HCEC 1CT (cell line): ENCODE measurements at places on chromosomes 3 and 15.

DNA sequence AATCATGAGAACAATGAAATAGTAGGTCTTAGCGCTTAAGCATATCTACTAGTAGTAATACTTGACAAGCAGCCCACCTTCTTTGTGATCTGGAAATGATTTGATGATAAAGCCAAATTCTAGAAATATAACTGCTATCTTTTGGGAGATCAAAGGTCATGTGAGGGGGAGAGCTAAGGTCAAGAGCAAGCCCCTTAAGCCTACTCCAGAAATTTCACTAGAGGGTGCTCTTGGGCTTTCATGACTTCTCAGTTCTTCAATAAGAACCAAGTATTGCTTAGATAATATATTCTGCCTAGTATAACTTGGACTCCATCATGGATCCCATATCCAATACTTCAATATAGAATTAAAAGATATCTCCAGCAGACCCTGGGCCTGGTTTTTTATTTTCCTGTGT, 319.6 kb downstream of the ZBTB20 start:
- peak; percentile 53 for DNase-seq

DNA sequence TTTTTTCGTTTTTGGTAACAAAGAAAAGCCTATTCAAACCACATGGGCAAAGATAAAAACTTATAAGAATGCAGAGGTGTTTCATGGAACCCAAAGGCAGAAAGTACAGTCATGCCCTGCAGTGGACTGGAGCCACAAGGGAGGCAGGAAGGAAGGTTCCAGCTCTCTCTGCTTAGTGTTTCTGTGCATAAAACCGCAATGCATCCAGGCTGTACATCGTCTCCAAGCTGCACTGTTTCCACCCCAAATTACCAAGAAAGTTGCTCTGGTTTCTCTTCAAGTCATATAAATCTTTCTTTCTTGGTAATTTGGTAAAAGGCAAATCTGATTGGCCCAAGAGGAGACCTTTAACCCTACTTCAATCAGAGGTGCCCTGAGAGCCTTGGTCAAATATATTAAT, 15.8 kb downstream of the TRAT1 start:
- DNase-seq: no peak

GRCh38 chr3:32109256-32109655, 2.8 kb downstream of the GPD1L start:
- DNase-seq: no peak

- peak; percentile 60 for DNase-seq
Observed at GRCh38 chr15:49145651-49146609, 9.5 kb downstream of the COPS2 start.

DNA sequence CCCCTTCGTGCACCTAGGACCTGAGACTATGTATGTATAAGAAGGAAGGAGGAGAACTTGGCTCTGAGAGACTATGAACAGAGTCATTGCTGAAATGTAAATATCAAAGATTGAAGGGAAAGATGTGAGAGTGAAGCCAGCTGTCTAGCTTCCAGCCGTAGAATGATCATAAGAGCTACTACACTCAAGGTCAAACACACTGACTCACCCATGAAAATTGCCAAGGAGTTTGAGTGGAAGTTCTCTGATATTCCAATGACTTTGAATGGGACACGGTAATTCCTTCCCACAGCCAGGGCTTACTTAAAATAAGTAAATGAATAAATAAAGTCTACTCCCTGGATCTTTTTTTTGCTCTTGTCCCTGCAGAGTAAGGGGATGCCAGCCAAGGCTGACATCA, 398.9 kb upstream of the TPRG1 start:
- DNase-seq: peak; percentile 91

GRCh38 chr15:95712785-95713184, 617.7 kb upstream of the NR2F2 start:
- peak; percentile 70 for DNase-seq

DNA sequence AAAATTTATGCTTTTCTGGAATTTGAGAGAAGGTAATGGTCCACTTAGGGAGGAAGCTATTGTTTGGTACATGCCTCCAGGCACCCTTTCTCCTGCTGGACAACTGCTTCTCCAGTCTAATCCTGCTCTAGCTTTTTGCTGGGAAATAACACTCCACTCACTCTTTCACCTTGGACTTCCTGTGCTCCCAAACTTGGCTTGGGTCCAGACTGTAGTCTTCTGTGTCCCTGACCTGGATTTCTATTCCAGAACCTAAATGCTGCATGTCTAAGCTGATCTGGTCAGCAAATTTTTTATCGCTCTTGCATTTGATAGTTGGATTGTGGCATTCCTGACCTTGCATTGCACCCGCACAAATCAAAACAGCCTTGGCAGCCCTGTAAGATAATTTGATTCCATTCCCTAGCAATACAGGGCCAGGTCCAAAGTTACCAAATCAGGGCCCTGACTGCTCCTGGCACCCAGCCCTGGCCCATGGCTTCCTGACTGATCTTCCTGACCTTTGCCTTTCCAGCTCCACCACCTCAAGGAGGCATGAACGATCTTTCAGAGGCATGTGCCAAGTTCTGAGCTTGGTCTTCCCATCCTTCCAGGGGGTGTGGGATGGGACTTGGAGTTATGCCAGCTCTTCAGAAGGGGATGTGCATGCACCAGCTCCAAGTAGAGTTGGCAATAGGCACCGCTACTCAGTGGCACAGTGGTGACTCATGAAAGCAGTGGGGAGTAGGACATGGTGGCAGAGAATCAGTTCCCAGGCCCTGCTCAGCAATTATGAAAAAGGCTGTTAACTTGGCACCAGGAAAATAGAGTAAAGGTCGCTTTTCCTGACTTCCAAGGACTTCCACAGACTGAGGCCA, 43.9 kb upstream of the GOLGA8J start:
- no peak for DNase-seq

DNA sequence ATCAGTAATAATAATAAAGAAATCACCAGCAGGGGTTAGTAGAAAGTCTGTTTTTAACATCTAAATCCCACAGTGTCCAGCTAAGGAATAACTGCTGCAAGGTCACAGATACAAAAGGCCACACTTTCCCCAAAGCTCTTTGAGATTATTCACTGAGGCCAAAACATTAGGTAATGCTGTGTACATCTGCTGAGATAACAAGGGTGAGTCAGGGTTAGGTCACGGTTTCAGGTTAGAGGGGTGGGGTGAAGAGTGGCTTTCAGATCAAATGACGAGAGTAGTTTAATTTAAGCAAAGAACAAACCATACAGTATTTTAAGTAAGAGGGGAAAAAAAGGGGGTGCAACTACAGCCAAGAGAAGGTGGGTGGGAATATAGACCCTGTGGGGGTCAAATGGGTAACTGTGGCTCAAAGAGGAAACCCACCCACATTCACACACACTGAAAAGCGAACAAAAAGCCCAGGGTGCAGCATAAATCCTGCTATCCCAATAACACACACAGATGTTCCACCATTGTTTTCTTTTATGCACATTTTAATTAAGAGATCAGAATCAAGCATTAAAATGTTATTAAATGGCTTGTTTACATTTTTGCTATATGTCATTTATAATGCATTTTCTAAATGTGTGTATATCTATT, 412.9 kb downstream of the TIGIT start:
- DNase-seq: peak; percentile 62

GRCh38 chr3:159845737-159846136, 142.9 kb upstream of the IL12A start:
- DNase-seq: no peak

- no peak for DNase-seq
Observed at GRCh38 chr15:43111354-43111753, 5.5 kb upstream of the UBR1 start.

DNA sequence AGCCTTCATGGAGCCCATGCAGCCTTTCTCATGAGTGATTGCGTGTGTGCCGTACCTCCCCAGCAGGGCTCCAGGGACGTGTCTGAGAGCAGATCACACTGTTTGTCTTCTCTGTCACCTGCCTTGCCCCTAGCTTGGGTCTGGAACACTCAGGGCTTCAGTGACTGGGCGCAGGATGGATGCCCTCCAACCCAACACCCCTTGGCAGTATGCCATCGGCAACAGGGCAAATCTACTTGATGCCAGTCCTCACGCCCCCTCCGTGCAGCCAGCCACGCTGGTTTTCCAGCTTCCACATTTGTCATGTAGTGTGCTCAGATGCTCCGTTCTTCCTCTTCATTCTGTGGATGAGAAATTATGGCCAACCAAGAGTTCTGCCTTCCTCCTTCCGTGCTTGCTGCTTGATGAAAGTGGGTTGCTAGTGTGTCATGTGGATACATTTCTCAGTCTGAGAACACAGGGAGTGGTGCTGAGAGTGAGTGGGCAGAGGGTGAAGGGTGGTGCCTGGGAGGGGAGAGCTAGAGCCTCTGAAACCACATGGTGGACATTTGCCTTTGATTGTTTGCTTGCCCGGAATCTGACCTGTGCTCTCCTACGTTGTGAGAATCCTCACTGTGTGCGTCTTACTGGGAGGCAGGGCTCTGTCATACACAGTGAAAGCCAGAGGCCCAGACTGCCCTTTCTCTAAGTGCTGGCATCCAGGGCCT, 97.2 kb downstream of the FAM43A start:
- no peak for DNase-seq

GRCh38 chr15:45548753-45549520, 26.4 kb upstream of the SLC30A4 start:
- DNase-seq: no peak

DNA sequence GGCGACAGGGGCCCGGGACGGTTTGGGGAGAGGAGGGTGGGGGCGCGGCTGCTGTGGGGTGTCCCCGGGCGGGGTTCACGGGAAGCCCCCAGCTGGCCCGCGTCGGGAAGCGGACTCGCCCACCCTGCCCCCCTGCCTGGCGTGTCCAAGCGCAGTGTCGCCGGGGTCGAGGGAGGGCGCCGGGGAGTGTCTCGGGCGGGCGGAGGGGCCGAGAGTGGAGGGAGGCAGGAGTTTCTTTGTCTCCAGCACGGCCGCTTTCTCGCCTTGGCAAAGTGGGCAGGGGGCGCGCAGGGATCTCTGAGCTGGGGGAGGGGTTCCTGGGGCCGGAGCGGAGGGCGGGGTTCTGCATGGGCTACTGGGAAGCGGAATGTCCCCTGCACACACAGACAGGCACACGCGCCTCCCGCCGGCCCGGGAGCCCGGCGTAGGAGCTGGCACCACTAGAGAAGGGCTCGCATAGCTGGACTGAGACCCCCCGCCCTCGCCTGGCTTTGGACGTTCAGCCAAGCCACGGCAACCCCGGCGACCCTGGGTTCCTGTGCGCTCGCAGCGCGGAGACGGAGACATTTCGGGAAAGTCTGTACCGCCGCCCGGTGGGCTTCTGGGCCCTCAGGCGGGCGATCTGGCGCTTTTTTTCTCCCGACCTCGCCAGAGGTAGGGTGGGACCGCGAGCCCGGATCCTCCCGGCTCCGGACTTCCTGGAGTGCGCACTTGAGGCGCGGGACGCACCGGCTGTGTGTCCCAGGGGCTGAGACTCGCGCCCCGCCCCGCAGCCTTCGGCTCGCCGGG, 822 bp downstream of the ST8SIA2 start:
- no peak for DNase-seq

DNA sequence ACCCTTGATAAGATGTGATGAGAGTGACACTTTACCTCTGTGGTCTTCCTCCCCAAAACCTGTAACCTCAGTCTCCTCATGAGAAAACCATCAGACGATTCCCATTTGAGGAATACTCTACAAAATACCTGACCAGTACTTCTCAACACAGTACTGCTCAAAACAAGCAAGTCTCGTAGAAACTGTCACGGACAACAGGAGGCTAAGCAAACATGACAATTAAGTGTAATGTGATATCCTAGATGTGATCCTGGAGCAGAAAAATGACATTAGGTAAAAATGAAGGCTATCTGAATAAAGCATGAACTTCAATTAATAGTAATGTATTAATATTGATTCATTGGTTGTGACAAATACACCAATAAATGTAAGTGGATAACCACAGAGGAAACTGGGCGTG, 113.6 kb downstream of the CACNA2D3 start:
- DNase-seq: no peak

DNA sequence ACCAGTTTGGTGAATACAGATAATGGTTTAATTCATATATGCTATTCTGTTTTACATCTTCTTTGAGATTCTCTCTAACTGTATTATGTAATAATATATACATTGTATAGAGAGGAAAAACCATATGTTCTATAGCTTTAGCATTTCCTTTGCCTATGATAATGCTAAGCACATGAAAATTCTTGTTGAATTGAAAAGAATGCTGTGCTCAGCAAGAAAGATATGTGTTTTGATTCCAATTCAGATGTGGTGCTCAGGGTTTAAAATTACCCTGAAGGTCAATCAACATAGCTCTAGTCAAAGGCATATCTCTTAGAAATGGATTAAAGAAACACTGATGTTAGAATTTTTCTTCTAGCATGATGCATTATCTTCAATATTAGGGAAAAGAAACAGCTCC, 8.5 kb upstream of the TUSC7 start:
- DNase-seq: no peak

DNA sequence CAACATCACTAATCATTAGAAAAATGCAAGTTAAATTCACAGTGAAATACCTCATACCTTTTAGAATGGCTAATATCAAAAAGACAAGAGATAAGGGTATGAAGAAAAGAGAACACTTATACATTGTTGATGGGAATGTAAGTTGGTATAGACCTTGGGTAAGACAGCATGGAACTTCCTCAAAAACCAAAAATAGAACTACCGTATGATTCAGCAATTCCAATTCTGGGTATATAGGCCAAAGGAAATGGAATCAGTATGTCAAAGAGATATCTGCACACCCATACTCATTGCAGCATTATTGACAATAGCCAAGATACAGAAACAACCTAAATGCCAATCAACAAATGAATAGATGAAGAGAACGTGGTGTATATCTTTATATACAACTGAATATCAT, 166.8 kb upstream of the LRRN1 start:
- no peak for DNase-seq

- DNase-seq: no peak
Observed at GRCh38 chr3:149235599-149236424, 14.2 kb upstream of the CP start.

- no peak for DNase-seq
Observed at GRCh38 chr15:53225781-53226180, 435.6 kb upstream of the ONECUT1 start.

- DNase-seq: no peak
Observed at GRCh38 chr3:87958289-87958688, 100.5 kb downstream of the CGGBP1 start.

DNA sequence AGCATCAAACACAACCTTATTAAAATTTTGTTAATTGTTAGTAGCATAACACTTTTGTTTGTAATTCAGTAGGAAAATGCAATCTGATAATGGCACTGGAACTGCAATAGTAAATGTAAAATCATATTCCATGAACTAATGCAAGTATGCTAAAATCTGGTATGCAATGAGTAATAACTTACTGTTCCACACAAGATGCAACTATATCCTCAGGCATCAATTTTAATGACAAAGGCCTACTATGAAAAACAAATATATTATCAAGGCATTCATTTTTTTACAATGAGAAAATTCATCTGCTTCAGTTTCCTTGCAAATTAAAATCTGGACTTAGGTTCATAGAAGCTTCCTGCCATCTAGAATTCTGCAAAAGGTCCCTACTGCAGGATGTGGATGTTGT, 1.4 kb upstream of the NSMCE3 start:
- peak; percentile 59 for DNase-seq

- DNase-seq: no peak
Observed at GRCh38 chr3:157999246-157999645, 107.0 kb downstream of the SHOX2 start.

DNA sequence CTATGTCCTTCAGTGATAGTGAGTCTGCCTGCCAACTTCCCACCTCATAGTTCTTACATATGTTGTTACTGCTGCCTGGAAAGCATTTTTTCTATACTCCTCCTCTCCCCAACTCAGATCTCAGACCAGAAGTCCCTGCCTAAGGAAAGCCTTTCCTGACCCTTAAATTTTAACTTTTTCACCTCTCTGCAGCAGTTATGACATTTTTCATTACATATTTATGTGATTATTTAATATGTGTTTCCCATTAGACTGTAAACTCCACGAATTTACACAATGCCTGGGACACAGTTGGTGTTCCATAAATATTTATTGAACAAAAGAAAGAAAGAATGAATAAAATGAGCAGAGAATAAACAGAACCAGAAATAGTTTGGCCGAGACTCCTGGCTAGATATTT, 125.5 kb downstream of the MITF start:
- no peak for DNase-seq
